Type B pancreatic cell (in vitro differentiated cells): ENCODE measurements at places on chromosomes 1 and 21. TPM values are rescaled to one million over a fixed set of nuclear protein-coding genes. Genes with fewer than 3 reads are reported as not detected.

DNA sequence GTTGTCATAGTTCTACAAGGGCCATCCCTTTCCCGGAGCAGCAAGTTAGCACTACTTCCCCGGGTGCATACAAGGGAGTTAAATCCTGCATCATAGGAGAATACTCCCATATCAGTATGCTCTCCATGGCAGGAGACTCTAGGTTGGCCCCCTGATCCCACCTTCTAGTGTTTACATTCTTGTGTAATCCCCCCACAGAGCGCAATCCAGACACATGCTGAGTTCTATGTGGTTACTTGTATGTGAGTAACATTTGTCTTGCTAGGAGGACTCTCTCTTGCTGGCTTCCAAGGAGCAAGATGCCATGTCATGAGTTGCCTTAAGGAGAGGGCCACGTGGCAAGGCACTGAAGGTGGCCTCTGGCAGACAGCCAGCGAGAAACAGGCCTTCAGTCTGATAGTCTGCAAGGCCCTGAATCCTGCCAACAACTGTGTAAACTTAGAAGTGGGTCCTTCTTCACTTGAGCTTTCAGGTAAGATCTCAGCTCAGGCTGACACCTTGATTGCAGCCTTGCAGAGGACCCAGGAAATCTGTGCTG lies 155.3 kb downstream of the CDC7 start:
- peaks cover 5% of the 10 kb centered on the region for H3K36me3 ChIP-seq
- no peak for DNase-seq
- H3K27ac ChIP-seq, result no peak overlapping the region
- H3K4me1 ChIP-seq, result peaks cover under 1% of the 10 kb centered on the region

DNA sequence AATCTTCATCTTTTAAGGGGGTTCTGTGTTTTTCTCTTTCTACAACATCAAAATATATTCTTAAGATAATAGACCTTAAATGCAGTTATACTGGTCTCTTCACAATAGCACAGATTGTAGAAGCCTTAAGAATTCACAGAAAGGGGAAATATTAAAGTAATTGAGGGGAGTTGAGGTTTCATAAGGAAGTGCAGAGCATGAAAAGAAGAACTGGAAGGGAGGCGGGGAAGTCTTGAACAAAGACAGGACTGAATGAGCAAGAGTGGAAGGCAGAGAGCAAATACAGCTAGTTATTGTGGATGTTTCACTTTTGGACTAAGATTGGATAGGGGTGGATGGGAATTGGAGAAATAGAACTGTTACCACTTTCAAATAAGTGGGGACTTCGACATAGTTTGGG lies 67.7 kb downstream of the PTGER3 start:
- H3K4me1 ChIP-seq, result no peaks in the 10 kb centered on the region
- H3K27ac ChIP-seq, result no peak overlapping the region
- DNase-seq, result no peak

GRCh38 chr21:37232274-37233018 lies 34.7 kb downstream of the VPS26C start:
- peaks cover 14% of the 10 kb centered on the region for H3K36me3 ChIP-seq
- H3K4me1 ChIP-seq, result peaks cover 6% of the 10 kb centered on the region
- no peak for DNase-seq
- H3K27ac ChIP-seq, result no peak overlapping the region
- no peaks in the 10 kb centered on the region for H3K27me3 ChIP-seq

DNA sequence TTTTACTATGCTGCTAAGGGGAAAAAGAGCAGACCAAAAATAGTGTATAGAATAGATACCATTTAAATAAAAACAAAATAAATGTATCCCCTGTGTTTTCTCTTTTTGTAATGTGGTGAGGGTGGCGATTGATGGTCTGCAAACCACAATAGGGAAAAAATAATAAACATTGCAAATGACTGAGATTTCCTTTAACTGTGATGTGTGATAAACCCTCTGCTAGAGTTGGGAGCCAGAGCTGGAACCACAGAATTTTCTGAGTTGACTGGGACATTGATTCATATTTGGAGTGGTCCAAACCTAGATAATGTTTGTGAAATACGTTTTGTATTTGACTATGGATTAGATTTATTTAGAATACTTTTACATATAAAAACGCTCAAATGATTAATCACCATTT lies 70.6 kb upstream of the PTGFR start:
- H3K36me3 ChIP-seq, result no peaks in the 10 kb centered on the region
- no peak for DNase-seq
- H3K4me1 ChIP-seq, result no peaks in the 10 kb centered on the region
- H3K4me3 ChIP-seq, result no peak overlapping the region
- no peaks in the 10 kb centered on the region for H3K27me3 ChIP-seq

- no peaks in the 10 kb centered on the region for H3K27me3 ChIP-seq
- no peak overlapping the region for H3K4me3 ChIP-seq
- H3K4me1 ChIP-seq, result peaks cover 13% of the 10 kb centered on the region
Observed at GRCh38 chr1:63413394-63413793, 46.0 kb downstream of the ALG6 start.

ANGPTL3 gene
- 2.2 and 2.6 TPM in 2 replicates for total RNA-seq

OLFML3 gene
- total RNA-seq, result 7.5 and 30.5 TPM in 2 replicates
